CD4-positive, alpha-beta T cell treated with Interleukin-6 for 4 hours (primary cell): ENCODE measurements at places on chromosomes 12 and 14.

DNA sequence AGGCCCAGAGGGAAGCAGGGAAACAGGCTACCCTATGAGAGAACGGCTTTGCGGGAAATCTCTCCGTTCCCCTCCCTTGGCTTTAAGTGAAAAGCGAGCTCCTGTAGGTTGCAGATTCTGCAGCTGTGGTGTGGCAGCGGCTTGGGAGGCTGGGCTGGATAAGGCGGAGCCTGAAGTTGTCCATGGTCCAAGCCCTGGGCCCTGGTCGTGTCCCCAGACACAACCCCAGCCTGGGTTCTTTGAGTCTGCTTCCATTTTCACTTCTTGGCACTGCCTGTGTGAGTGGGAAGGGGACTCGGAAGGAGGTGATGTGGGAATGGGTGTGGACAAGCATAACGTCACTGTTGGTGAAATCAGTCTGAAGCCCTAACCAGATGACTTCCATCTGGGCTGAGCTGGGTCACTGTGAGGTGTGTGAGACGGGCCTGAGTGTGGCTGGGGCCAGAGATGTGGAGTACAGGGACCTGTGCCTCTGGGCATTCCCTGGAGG, 43.0 kb upstream of the CTDSP2 start:
- DNase-seq, result no peak

- DNase-seq, result peak; percentile 19
These were observed 666 bp downstream of the FMNL3 start for GRCh38 chr12:49706351-49707127.

GRCh38 chr14:52043690-52044089, 25.2 kb downstream of the NID2 start:
- peak; percentile 26 for DNase-seq

GRCh38 chr12:12807970-12808702, 5.0 kb upstream of the DDX47 start:
- peak; percentile 75 for DNase-seq

- DNase-seq, result no peak
These were observed 95.9 kb upstream of the DDHD1 start for GRCh38 chr14:53249059-53249458.

DNA sequence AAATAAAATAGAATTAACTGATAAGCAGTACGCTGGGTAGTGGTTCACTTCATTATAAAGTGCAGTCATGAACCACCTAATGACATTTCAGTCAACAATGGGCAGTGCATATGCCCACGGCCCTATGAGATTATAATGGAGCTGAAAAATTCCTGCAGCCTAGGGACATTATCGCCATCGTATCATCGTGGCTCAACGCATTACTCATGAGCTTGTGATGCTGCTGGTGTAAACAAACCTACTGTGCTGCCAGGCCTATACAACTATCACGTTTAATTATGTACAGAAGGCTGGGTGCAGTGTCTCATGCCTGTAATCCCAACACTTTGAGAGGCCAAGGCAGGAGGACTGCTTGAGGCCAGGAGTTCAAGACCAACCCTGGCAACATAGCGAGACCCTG, 62.3 kb upstream of the TMEM263 start:
- no peak for DNase-seq

GRCh38 chr14:102517392-102518062, 8.0 kb upstream of the ANKRD9 start:
- DNase-seq, result no peak

GRCh38 chr14:50072395-50072794, 44.0 kb downstream of the VCPKMT start:
- no peak for DNase-seq

DNA sequence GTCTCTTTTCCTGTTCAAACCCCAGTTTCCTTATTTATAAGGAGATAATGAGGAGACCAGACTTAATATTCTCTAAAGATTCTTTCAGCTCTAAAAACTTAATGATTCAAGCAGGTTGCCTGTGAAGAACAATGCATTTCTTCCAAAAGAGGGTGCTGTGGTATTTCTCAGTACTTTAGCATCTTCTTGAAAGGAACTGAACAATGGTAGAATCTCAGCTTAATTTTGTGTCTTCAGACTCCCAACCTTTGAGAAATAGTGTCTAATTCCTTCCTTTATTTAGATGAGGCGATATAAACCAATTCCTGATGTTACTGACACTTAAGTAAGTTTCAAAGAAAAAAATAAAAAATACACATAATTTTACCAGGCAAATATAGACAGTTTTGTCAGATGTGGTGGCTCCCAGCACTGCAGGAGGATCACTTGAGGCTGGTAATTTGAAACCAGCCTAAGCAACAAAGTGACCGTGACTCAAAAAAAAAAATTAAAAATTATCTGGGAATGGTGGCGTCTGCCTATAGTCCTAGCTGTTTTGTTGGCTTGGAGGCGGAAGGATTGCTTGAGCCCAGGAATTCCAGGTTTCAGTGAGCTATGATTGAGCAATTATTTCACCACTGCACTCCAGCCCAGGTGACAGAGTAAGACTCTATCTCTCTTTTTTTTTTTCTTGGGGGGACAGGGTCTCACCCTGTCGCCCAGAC, 76.9 kb upstream of the PSMA6 start:
- no peak for DNase-seq

- no peak for DNase-seq
These were observed 94.0 kb downstream of the NAV3 start for GRCh38 chr12:77924703-77925102.

DNA sequence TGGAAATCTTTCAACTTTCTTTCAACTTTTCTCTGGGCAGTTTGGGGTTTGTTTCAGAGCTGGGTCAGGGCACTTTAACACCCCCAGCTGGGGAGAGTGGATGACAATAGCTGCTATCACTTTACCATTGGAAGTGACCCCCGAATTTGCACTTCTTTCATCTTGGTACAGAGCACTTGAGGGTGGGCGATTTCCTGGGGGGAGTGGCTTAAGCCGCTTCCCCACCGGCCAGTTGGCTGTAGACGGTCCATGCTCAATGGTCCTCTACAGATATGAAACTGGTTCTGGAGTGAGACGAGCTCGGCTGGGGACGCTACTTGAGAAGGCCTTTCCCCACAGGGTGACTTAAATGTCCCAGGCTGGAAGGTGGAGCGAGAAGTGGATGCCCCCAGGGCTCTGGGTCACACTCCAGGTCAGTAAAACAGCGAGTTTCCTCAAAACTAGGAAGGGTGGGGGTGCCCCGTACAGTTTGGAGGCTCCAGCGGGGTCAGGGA, at the start of gene VRTN:
Gene VRTN, plus strand, starts transcription at position 231 of the 494 bp plus-strand sequence. CDS start 8,313 bp downstream, outside the sequence.
- DNase-seq, result no peak

GRCh38 chr12:57571926-57572762, 18.8 kb upstream of the PIP4K2C start:
- DNase-seq, result no peak

- no peak for DNase-seq
These were observed 8.6 kb downstream of the NR4A1 start for GRCh38 chr12:52059582-52060497.

- no peak for DNase-seq
These were observed 34.6 kb downstream of the ATF7 start for GRCh38 chr12:53591301-53592206.

DNA sequence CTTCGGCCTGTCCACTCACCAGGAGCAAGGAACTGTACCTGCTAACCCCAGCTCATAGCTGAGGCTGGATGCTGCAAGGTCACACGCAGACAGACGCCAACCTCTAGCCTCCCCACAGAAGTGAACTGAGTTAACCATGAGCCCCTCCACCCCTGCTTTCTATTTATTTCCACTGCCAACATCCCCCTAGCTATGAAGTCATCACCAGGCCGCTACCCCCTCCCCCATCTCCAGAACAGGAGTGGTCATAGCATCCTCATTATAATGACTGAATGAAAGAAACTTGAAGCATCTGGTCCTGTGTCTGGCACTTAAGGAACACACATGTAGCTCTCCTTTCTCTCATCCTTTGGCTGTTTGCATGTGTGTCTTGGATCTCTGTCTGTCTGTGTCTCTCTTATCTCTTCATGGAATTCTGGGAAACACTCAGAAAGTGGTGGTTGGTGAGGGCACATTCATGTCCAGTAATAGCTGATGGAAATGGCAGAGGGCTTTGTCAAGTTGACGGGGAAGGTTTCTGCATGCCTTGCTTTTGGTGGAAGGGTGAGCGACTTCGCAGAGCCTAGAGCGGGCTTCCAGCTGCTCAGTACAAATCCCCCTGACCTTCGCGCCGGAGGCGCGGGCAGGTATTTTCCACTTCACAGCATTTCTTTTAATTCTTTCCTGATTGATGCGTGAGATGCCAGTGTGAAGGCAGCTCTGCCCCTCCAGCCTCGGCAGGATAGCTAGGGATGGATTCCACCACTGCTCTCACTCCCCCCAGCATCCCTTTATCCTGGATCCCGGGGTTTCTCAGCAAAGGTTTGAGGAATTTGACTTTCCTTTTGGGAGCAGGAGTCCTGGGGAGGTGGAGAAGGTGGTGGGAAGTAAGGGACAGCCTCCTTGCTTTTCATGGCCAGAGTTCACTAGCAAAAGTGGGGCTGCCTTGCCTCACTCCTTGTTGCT, 198.2 kb downstream of the CHST11 start:
- no peak for DNase-seq

GRCh38 chr12:39780913-39781446, 161.4 kb upstream of the ABCD2 start:
- no peak for DNase-seq

DNA sequence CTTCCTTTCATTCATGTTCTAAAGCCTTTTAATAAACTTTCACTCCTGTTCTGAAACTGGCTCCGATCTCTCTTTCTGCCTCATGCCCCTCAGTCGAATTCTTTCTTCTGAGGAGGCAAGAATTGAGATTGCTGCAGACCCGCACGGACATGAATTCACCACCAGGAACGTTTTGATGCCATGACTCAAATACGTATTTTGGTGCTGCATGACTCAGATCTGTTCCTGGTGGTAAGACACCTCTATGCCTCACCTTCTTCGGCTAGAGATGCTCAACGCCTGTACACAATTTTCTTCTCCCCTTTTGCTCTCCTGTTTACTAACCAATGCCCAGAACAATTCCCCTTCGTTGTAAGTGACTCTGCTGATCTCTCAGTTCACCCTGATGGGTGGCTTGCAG, 52.0 kb upstream of the RIMBP2 start:
- no peak for DNase-seq

DNA sequence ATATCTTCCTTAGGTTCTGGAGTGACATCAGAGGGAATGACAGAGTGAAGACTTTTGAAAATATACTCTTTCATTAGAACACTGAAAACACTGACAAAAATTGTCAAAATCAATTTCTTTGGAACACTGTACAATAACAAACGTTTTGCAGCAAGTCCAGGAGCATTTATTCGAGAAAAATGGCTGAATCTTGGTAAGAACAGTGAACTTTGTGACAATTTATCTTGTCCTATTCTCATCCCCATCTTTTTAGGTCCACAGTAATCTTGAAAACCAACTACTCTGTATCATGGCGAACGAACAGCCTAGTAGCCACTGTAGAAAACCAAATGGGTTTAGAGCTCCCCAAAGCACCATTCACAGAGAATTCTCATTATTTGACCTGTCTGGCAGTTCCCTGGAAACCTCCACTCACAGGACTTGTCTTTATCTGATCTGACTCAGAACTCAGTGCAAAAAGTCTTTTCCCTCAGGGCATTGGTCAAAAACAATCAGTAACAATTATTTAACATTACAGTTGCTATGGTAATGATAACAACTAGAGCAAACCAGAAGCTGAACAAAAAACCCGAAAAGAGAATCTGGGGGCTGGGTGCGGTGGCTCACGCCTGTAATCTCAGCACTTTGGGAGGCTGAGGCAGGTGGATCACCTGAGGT, 20.3 kb upstream of the PPP2R5E start:
- no peak for DNase-seq

DNA sequence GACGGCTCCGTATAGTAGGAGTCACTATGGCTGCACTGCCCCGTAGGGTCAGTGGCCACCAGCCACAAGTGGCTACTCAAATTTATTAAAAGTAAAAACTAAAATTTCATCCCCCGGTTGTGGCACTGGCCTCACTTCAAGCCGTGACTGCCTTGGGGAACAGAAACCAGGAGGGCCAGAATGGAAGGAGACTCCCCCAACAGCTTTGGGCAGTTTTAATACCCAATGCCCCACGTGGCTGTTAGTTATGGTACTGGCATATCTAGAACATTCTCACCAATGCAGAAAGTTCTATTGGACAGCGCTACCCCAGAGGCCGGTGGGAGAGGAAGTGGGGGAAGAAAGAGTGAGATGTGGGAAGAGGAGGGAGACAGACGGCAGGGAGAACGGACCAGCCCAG, 6.2 kb downstream of the NCOR2 start:
- DNase-seq, result no peak

- DNase-seq, result no peak
These were observed 4.9 kb downstream of the KLRC1 start for GRCh38 chr12:10448236-10448635.

- peak; percentile 27 for DNase-seq
These were observed 2.2 kb downstream of the DACT1 start for GRCh38 chr14:58639842-58640484.

DNA sequence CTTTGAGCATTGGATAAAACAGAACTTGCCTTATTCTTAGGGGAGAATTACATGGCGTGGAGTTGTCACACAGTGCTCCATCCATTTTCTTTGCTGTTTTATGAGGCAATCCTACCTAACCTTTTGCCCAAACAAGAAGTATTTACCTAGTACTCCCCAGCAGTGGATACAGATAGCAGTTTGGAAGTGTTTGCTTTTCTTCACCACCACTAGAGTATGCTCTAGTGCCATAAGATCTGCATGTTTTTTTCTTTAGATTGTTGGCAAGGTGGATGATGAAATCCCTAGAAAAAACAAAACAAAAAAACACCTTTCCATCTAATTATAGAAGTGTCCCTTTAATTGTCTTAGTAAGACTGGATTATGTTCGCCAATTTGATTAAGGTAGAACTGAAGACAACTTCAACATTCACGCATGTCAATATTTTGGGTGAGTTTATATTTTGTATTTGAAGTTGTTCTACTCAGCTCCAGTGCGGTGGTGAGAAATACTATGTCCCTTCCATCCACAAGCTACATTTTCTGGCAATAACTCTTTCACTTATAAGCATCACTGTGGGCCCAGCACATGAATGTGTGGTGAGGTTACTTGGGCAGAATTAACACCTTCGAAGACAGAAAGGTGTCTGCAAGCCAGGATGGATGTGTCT, 23.6 kb upstream of the TMEM260 start:
- no peak for DNase-seq

DNA sequence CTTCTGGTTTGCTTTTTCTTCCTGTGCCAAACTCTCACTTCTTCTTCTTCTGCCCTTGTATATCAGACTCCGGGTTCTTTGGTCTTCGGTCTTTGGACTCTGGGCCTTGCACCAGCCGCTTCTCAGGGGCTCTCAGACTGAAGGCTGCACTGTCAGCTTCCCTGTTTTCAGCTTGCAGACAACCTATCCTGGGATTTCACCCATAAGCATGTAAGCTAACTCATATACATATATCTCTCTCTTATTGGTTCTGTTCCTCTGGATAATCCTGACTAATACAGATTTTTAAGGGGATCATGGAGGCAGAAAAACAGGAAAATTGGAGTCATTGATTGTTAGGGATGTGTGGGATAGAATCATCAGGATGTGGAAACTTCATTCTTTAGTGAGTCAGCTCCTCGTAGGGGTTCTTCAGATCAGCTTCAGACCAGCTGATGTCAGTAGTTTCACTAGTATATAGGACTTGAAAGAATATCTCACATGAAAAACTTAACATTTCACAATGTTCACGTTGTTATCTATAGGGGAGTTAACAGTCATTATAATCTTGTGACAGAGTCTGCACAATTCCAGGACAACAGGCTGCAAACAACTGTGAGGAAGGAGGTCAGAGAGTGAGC, 102.9 kb downstream of the RASSF9 start:
- no peak for DNase-seq
